ENCODE measurements at places on chromosomes 5 and 9.

DNA sequence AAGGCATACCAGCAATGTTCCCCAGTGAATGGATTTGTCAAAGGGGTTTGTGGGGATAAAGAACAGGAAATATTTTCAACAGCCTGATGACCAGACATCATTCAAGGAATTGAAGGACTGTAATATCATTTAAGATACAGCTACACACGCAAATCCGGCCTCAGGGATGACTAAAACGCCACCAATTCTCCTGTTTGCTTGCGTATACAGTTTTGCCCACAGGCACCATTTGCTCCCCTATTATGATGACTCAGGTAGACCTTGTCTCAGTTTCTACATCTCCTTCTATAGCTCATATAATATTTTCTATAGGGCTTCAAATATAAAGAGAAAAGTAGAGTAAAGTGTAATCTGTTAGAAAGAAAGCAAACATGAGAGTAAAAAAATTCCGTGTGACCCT is 29.7 kb upstream of the ITGA1 start:
- DNase-seq = no peak

DNA sequence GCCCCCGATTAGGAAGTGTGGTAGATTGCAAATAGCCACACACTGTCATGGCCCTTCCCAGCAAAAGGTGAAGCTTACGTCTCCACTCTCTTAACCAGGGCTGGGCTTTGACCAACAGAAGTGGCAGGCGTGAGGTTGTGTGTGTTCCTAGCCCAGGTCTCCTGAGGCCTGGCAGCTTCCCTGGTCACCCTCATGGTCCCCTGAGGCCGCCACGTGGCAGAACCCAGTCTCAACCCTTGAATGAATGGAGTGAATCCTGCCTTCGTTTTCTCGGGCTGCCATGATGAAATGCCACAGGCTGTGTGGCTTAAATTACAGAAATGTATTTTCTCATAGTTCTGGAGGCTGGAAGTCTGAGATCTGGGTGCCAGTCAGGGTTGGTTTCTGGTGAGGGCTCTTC is 370.4 kb downstream of the IRX2 start:
- DNase-seq = no peak

GRCh38 chr5:140303966-140304365 is 1.1 kb upstream of the PFDN1 start:
- no peak for DNase-seq

GRCh38 chr5:139962445-139962844 is 80.7 kb downstream of the NRG2 start:
- no peak for DNase-seq

DNA sequence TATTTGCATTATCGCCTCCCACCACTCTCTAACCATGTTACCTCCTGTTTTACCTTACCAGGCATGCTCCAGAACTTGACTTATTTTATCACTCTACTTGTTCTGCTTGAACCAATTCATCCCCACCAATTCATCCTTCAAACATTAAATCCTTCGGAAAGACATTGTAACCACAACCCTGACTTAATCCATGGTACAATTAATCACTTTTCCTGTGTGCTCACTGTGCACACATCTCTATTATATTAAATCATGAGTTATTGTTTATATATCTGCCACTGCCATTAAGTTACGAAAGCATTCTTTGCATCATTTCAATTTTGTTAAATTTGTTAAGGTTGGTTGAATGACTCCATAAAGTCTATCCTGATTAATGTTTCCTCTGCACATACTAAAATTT is 7.4 kb upstream of the C5orf46 start:
- DNase-seq = no peak

DNA sequence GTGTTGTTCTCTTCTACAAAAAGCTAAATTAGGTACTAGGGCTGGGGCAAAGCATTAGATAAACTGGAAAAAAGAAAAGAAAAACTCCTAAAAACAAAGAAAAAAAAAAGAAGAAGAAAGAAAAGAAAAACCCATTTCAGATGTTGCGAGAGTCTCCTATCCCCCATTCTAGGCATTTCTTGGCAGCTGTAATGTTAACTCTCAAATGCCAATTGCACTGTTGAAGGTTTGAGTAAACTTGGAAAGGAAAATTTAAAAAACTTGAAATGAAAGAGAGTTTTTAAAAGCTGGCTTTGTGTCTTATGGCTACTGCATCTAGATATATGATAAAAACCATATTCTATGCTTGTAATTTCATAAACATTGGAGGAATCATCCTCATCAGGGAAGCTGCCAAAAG is 34.6 kb upstream of the CTSV start:
- no peak for DNase-seq

- DNase-seq = no peak
These were observed 68.5 kb downstream of the RICTOR start for GRCh38 chr5:39005566-39006232.

GRCh38 chr5:100779669-100780375 is 123.3 kb downstream of the ST8SIA4 start:
- no peak for DNase-seq

DNA sequence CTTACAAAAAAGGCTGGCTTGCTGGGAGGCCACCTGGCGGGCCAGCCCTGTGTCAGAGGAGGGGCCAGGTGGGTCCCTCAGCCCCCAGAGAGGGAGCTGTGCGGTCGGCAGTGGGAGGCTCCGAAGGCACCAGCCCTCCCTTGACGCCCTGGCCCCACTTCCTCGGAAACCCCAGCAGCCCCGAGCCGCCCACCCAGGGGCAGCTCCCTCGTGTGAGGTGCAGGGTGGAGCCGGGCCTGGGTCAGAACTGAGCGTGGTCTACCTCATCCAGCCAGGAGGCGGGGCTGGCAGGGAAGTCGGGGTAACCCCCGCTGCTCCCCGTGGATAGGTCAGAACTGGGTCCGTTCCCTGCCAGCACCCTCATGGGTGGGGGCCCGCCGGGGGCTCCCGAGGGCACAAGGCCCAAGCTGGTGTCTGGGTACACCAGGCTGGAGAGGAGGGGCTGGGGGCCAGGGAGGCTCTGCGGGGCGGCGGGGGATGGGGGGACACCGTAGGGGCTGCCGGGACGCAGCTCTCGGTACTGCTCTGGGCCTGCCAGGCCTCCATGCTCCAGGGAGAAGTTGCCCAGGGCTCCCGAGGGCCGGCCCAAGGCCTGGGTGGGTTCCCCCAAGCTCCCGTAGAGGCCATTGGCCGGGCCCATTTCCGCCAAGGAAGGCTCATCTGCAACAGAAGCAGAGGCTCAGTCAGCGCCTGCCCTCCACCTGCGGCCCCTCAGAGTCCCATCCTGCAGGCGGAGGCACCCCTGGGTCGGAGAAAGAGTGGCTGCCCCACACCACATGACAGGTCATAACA is 7.6 kb downstream of the LHX3 start:
- DNase-seq = no peak

GRCh38 chr9:93897075-93897970 is 57.8 kb downstream of the BARX1 start:
- no peak for DNase-seq

- no peak for DNase-seq
These were observed 51.0 kb downstream of the PTPDC1 start for GRCh38 chr9:94135222-94135621.

DNA sequence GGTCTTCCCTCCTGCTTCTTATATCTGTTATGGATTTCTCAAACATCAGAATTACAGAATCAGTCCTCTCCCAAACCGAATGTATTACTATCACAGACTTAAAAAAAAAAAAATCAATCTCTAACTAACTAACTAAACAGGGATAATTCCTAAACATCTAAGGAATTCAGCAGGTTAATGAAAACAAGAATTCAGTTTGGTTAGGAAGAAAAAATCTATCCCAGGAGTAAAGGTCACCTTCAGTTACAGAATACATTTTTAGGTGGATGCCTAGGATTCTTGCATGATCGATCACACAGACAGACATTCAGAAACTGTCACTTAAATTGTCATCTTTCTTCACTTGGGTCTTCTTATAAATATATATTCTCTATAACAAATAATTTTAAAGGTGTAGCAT is 11.5 kb downstream of the PTAR1 start:
- no peak for DNase-seq

- DNase-seq = no peak
These were observed 143.2 kb upstream of the TRIM32 start for GRCh38 chr9:116543731-116544400.

Data from NCI-H1105 (cell line).